ENCODE measurements at places on chromosomes 13 and 19.

DNA sequence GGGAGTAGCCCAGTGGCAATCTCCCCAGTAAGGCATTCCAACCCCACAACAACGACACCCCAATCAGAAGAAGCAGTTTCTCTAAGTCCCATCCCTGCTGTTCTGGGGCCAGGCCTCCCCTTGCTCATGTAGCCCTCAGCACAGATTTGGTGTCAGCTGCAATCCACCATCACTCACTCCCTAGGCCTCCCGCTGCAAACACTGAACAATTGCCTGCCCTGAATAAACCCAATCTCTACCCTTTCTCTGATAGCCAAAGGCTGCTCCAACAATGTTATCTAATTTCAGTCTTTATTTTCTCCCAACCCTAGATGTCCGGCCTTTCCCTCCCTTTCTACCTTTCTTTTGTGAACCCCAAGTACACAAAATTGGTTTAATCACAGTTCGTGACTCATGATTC lies 5.6 kb upstream of the SOX21 start:
- no peak for DNase-seq

- DNase-seq: no peak
Measured at GRCh38 chr13:73781384-73781783, 352.8 kb downstream of the KLF12 start.

GRCh38 chr13:21980049-21980448 lies 309.2 kb downstream of the FGF9 start:
- DNase-seq: peak; percentile 72

GRCh38 chr13:28099396-28100149 lies 803 bp downstream of the FLT3 start:
- no peak for DNase-seq

DNA sequence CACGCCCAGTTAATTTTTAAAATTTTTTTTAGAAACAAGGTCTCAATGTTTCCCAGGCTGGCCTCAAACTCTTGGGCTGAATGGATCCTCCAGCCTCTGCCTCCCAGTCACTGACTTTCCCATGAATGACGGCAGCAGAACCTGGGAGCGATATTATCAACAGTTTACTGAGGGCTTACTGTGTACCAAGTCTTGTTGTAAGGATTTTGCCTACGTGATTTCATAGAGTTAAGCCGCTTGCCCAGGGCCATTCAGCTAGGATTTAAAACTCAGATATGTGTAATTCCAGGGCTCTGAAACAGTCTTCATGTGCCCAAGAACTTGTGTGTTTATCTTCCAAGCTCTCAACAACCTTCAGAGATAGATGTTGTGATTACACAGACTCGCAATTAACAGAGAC lies 6.0 kb upstream of the KXD1 start:
- DNase-seq: no peak

DNA sequence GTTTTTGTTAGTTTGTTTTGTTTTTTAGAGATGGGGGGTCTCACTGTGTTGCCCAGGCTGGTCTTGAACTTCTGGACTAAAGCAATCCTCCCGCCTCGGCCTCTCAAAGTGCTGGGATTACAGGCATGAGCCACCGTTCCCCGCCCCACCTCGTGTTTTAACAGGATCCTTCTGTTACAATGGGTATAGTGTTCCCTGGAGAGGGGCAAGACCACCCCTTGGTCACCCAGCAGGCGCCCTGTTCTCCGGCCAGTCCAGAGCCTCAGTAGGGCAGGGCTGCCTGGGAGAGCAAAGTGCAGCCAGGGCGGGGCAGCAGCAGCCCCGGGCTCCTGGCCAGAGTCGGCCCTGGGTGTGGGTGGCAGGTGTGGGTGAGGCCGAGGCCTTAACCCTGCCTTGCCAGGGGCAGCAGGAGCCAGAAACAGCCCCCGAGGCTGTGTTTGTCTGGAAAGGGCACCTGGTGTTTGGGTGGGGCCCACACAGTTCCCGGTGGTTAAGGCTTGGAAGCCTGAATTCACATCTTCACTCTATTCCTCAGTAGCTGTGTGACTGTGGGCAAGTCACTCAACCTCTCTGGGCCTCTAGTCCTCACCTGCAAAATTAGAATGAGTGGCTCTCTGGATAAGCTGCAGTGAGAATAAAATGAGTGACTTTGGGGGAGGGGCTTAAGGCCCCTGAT lies 7.2 kb downstream of the VASP start:
- DNase-seq: no peak

DNA sequence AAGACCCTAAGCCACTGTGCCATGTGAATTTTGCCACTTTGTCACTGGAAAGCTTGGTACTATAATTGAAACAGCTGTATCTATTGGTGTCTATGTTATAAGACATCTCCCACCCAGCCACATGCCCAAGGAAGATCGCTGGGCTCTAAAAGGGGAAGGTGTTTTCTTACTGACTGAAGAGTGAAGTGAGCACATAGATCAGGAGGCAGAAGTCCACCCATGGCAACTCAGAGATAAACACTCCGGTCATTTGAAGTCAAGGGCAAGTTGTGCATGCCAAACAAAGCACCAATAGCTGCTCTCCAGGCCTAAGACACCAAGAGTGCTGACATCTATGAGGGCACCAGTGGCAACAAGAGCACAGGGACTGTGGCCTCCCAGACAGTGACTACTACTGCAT lies 153.8 kb downstream of the KCTD12 start:
- DNase-seq: no peak

Measured in DMS153 (cell line).